Breast epithelium (tissue), 4 donors: ENCODE measurements at places on chromosomes 3 and 15. TPM values are rescaled to one million over a fixed set of nuclear protein-coding genes. Genes with fewer than 3 reads are reported as not detected.

Gene GRAMD2A
- total RNA-seq: 52.5 TPM

Gene LYZL4
- total RNA-seq: not detected

Gene ROBO1
- total RNA-seq: 23.6 TPM

Gene ILDR1
- total RNA-seq: not detected

Gene SAXO2
- 2.8 TPM for total RNA-seq

Gene MYO9A
- total RNA-seq: 64.2 TPM

Gene TM4SF4
- total RNA-seq: not detected

Gene ANKRD63
- not detected for total RNA-seq

Gene CPLX3
- total RNA-seq: not detected

GRCh38 chr15:39685999-39686613 lies 96.5 kb downstream of the FSIP1 start:
- no peak overlapping the region for H3K27ac ChIP-seq
- DNase-seq: peak; percentile 32
- no peaks in the 10 kb centered on the region for H3K27me3 ChIP-seq
- no peaks in the 10 kb centered on the region for H3K4me1 ChIP-seq

- H3K4me1 ChIP-seq: no peaks in the 10 kb centered on the region
- no peaks in the 10 kb centered on the region for H3K36me3 ChIP-seq
- H3K4me3 ChIP-seq: no peak overlapping the region
- H3K27me3 ChIP-seq: no peaks in the 10 kb centered on the region
Measured at GRCh38 chr3:194489736-194490612, 3.2 kb upstream of the ATP13A3 start.

GRCh38 chr3:24270744-24271143 lies 223.9 kb downstream of the THRB start:
- H3K4me1 ChIP-seq: no peaks in the 10 kb centered on the region
- peak overlapping the region; percentile 46 for H3K27ac ChIP-seq
- no peak overlapping the region for H3K4me3 ChIP-seq
- no peaks in the 10 kb centered on the region for H3K36me3 ChIP-seq
- H3K27me3 ChIP-seq: no peaks in the 10 kb centered on the region
- no peak for DNase-seq

DNA sequence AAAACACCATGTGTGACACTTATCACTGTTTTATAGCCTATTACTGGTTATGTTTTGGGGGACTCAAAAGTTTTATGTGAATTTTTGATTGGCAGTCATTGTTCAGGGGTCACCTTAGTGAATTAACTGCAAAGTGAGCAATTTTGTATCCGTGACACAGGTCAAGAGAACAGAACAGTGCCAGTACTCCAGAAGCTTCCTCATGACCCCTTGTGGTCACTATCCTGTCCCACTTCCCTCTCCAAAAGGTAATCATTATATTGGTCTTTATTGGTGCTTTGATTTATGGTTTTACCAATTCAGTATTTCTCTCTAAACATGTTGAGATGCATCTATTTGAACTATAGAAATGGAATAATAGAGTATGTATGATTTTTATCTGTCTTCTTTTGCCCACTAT lies 107.1 kb downstream of the STT3B start:
- H3K27ac ChIP-seq: no peak overlapping the region
- no peaks in the 10 kb centered on the region for H3K36me3 ChIP-seq
- no peaks in the 10 kb centered on the region for H3K27me3 ChIP-seq
- H3K4me3 ChIP-seq: no peak overlapping the region
- no peak for DNase-seq

- no peak overlapping the region for H3K4me3 ChIP-seq
- H3K4me1 ChIP-seq: no peaks in the 10 kb centered on the region
- no peaks in the 10 kb centered on the region for H3K27me3 ChIP-seq
- H3K36me3 ChIP-seq: peaks cover 6% of the 10 kb centered on the region
- no peak for DNase-seq
- H3K27ac ChIP-seq: no peak overlapping the region
Measured at GRCh38 chr3:154889227-154889634, 190.9 kb upstream of the MME start.

DNA sequence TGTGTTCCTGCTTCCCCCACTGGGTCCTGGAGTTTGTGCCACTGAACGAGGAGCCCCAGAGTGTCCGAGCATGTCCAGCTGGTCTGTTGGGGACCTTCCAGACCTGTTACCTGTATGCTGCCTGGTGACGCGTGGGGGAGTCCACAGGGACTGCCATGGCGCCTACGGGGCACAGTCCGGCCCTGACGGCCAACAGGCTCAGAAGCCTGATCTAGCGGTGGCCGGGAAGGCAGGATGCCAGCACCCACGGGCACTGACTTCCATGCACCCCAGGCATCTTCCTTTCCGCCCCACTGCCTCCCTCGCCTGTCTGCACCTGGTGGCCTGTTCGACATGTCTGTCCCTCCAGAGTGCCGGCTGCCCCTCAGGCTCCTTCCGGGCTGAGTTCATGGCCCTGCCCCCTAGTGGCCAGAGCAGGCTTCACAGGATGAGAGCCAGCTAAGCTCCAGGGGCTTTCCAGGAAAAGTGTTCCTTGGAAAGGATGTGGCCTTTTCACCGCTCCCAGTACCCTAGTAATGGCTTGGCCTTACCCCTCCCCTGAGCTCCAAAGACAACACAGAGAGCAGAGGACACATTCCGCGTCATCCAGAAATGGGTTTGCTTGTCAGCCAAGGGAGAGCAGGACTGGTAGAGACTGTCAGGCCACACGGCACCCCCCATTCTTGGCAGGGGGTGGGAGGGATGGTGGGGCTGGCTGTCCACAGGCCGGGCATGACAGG lies 35.7 kb downstream of the NGRN start:
- no peaks in the 10 kb centered on the region for H3K4me1 ChIP-seq
- H3K27ac ChIP-seq: no peak overlapping the region
- H3K4me3 ChIP-seq: peak overlapping the region; percentile 25
- H3K27me3 ChIP-seq: no peaks in the 10 kb centered on the region
- no peaks in the 10 kb centered on the region for H3K36me3 ChIP-seq

DNA sequence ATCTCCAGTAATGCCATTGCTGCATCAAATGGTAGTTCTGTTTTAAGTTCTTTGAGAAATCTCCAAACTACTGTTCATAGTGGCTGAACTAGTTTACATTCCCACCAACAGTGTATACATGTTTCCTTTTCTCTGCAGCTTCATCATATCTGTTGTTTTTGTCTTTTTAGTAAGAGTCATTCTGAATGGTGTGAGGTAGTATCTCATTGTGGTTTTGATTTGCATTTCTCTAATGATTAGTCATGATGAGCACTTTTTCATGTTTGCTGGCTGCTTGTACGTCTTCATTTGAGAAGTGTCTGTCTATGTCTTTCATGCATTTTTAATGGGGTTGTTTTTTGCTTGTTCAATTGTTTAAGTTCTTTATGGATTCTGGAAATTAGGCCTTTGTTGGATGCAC lies 10.2 kb upstream of the GCSAM start:
- H3K27ac ChIP-seq: no peak overlapping the region
- DNase-seq: no peak
- H3K36me3 ChIP-seq: no peaks in the 10 kb centered on the region
- no peaks in the 10 kb centered on the region for H3K27me3 ChIP-seq

- H3K4me3 ChIP-seq: no peak overlapping the region
- no peaks in the 10 kb centered on the region for H3K27me3 ChIP-seq
- no peak for DNase-seq
- no peaks in the 10 kb centered on the region for H3K4me1 ChIP-seq
Measured at GRCh38 chr15:92384381-92384780, 9.3 kb upstream of the ST8SIA2 start.

- H3K27ac ChIP-seq: peak overlapping the region; percentile 46
- H3K27me3 ChIP-seq: no peaks in the 10 kb centered on the region
- no peaks in the 10 kb centered on the region for H3K4me1 ChIP-seq
- DNase-seq: no peak
Measured at GRCh38 chr3:45976191-45977091, 19.2 kb downstream of the FYCO1 start.

DNA sequence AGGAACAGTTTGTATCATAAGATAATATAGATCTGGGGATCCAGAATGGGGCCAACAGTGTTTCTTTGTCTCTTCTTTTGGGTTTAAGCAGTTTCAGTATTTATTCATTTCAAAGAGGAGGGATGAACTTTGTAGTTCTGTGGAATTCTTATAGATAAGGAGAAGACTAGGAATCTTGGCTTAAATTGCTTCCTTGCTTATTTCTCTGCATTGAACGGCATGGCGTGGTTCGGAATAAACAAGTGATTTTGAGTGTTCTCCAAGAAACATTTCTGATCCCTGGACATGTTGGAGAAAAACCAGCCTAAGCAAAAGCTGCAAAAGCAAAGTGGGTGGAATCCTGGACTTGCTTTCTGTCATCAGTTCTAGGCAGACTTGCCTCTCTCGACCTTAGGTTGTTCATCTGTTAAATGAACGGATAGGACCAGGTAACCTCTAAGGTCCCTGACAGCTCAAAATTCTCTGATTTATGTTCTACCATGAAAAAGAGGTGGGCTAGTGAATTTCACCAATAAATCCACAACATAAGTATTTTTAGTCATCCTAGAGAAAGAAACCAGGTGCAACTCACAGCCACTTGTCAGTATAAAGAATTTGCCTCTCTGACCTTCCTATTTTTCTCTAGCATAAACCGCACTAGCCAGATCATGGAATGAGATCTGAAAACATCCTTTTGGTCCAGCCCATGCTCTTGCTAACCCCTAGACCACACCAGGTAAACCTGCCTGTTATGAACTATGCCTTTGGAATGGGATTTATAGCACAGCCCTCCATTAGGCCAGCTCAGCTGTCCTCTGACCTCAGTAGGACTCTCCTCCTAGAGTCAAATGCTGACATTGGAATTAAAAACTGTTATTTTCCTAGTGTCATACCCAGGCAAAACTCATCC lies 78.8 kb downstream of the CLDN11 start:
- H3K4me1 ChIP-seq: no peaks in the 10 kb centered on the region
- DNase-seq: no peak
- no peaks in the 10 kb centered on the region for H3K36me3 ChIP-seq
- H3K27me3 ChIP-seq: no peaks in the 10 kb centered on the region
- no peak overlapping the region for H3K4me3 ChIP-seq

- H3K4me3 ChIP-seq: no peak overlapping the region
- no peaks in the 10 kb centered on the region for H3K4me1 ChIP-seq
- DNase-seq: no peak
- H3K36me3 ChIP-seq: no peaks in the 10 kb centered on the region
Measured at GRCh38 chr3:41975416-41976103, 13.7 kb upstream of the ULK4 start.

DNA sequence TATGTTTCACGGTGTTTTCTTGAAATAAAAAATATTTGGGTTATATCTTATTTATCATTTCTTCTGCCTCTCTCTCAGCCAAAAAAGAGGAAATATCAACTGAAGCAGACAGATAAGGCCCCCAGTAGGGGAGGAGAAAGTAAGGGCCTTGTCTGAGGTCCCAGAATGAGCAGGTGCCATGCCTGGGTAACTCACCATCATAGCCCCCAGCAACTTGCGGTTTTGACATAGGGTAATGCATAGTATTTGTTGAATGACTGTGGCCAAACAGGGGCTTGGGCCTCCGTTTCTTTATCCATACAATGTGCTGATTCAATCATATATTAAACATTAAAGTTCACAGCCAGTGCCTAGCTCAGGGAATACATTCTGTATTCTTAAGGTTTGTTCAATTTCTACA lies 119.6 kb downstream of the ABI3BP start:
- H3K27me3 ChIP-seq: no peaks in the 10 kb centered on the region
- no peak for DNase-seq
- H3K36me3 ChIP-seq: no peaks in the 10 kb centered on the region
- no peaks in the 10 kb centered on the region for H3K4me1 ChIP-seq
- H3K4me3 ChIP-seq: no peak overlapping the region

DNA sequence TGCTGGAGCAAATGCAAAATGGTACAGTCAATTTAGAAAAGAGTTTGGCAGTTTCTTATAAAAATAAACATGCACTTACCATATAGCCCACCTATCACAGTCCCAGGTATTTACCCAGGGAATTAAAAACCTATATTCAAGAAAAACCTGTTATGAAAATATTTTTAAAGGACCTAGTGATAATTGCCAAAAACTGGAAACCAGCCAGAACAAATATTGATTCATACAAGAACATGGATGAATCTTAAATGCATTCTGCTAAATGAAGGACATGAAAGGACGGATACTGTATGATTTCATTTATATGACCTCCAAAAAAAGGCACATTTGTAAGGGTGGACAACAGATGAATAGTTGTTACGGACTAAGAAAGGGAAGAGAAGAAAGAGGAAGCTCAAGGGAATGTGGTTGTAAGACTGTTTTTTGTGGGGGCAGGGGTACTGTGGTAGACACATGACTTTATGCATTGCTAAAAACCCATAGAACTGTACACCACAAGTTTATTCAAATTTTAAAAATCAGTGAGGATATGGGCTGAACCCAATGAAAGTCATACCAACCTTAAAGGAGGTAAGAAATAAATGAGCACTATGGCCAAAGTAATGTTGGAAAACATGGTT lies 61.0 kb downstream of the ZBBX start:
- no peak overlapping the region for H3K4me3 ChIP-seq
- no peak for DNase-seq
- H3K27me3 ChIP-seq: no peaks in the 10 kb centered on the region
- no peak overlapping the region for H3K27ac ChIP-seq
- H3K36me3 ChIP-seq: no peaks in the 10 kb centered on the region
- H3K4me1 ChIP-seq: no peaks in the 10 kb centered on the region

DNA sequence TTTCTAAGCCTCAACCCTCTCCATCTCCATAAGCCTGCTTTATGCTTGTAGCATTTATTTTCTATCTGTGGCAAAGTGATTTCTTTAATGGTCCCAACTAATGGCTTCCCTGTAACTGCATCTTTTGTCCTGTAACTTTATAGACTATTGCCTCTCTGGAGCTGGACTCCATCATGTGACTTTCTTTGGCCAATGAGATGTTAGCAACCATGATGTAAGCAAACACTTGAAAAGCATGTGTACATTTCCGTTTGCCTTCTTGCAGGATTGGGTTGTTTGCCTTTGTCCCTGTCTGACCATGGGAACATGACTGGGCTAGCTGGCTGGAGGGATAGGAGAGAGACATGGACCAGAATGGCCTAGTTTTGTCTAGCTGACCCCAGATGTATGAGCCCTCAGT lies 106.0 kb upstream of the LRIG1 start:
- DNase-seq: no peak
- no peaks in the 10 kb centered on the region for H3K4me1 ChIP-seq
- no peaks in the 10 kb centered on the region for H3K36me3 ChIP-seq
- H3K27me3 ChIP-seq: no peaks in the 10 kb centered on the region
- H3K27ac ChIP-seq: no peak overlapping the region
- no peak overlapping the region for H3K4me3 ChIP-seq

- no peak overlapping the region for H3K4me3 ChIP-seq
- no peaks in the 10 kb centered on the region for H3K27me3 ChIP-seq
- DNase-seq: no peak
- no peak overlapping the region for H3K27ac ChIP-seq
- no peaks in the 10 kb centered on the region for H3K36me3 ChIP-seq
Measured at GRCh38 chr15:38701149-38701548, 136.5 kb upstream of the RASGRP1 start.

- H3K27me3 ChIP-seq: no peaks in the 10 kb centered on the region
- no peaks in the 10 kb centered on the region for H3K4me1 ChIP-seq
- no peaks in the 10 kb centered on the region for H3K36me3 ChIP-seq
- DNase-seq: no peak
Measured at GRCh38 chr3:182732232-182733015, 60.9 kb upstream of the ATP11B start.
